Stimulated activated CD4-positive, alpha-beta T cell treated with anti-CD3 and anti-CD28 coated beads, Interleukin-12 subunit alpha, Interleukin-12 subunit beta, amount 100 ng/mL, for 48 hours (primary cell): ENCODE measurements at places on chromosomes 5 and 9.
A peak's percentile ranks its signal among the peaks of the same experiment; 100 is the strongest.

DNA sequence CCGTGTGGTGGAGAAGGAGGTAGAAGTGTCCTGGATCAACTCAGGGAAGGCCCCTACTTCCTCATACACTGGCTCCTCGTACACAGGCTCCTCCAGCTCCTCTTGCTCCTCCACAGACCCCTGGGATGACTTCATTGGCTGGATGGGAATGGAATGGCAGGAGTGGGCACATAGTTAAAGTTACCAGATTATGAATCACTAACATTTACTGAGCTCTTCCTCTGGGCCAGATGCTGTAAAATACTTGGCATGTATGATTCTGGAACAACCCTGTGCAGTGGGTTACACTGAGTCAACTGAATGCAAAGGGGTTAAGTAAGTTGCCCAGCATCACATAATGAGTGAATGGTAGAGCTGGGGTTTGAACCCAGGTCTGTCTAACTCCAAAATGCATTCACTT is 3.1 kb upstream of the FCHSD1 start:
- no peak for DNase-seq

- no peak for DNase-seq
These were observed 220.7 kb downstream of the CACNA1B start for GRCh38 chr9:138098116-138098907.

DNA sequence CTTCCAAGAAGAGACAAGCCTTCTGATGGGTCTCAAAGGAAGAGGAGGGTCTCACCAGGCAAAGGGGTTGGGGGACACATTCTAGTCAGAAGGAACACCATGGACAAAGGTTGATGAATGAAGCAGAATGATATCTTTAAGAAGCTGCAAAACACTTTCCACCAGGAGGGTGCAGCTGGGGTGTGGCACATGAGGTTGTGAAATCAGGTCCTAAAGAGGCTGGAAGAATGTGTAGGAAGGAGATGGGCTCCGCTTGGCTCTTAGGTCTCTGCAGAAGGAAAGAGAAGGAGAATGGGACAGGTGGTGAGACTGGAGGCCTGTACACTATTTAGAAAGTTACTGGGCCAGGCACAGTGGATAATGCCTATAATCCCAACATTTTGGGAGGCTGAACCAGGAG is 328.6 kb downstream of the PDE4D start:
- no peak for DNase-seq

DNA sequence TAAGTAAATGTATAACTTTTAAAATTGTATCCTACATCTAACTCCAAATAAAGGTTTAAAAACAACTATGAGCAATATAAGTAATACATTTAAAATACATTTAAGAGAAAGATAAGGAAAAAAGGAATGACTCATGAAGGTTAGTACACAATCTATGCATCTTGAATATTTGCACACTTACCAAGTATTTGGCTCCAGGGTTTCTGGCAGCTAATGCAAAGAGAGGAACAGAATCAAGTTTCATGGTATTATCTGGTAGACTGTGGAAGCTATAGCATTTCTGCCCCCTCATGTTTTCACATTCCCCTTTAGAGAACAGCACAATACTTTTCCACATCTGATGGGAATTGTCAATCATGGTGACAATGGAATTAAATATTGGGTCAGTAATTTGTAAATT is 132.1 kb downstream of the COX7C start:
- DNase-seq = no peak

- DNase-seq = no peak
These were observed 46.8 kb upstream of the HAPLN1 start for GRCh38 chr5:83767409-83767992.

DNA sequence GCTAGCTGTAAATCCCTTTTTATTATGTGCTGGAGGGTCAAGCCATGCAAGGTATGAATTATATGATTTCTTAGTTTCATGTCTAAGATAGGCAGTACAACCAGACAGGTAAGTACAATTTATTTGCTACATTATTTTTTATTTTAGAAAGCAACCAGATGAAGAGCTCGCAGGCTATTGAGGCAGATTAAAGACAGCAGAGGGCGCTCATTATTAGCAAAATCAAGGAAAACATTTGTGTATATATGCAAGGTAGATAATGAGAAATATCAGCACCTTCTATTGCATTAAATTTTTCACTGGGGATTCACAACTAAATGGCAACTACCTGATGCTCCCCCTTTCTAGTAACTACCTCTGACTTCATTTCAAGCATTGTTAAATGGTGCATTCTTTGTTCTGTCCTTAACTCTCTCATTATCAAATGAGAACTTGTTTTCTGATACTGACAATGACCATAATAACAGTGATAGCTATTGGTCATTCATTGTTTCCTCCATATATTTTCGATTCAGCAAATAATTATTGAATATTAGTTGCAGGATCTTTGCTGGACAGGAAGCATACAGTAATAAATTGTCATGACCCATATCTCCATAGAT is 8.6 kb downstream of the SCGB3A2 start:
- DNase-seq = no peak

- no peak for DNase-seq
These were observed 702.9 kb upstream of the GRAMD2B start for GRCh38 chr5:125720348-125720685.

DNA sequence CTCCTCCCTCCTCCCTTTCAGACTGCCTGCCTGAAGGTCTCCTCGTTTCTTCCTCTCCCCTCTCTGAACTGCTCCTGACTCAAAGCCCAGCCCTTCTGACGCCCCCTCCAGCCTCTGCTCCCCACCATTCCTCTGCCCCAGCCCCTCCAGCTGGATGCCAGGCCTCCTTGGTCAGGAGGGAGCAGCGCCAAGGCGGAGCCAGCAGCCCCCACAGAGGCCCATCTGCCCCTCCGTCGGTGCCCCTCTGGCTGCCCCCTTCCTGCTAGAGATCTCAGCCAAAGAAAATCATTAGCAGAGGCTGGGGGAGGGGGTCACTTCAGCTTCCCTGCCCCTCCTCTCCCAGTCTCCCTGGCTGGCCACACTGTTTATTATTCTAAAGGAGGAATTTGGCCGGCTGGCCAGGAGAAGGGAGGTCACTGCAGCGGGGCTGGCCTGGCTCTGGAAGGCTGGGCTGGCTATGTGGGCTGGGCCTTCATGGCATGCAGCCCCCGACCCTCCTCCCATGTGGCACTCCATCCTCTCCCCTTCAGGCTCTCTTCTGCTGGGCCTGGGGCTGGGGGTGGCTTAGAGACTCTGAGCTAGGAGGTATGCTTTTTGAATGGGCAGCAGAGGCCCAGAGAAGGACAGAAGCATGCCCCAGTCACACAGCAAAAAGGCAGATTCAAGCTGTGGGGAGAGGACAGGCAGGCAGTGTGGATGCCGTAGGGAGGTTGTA is 16.9 kb downstream of the PDGFRB start:
- DNase-seq = no peak

GRCh38 chr9:120911295-120911837 is 15.2 kb downstream of the TRAF1 start:
- no peak for DNase-seq

- DNase-seq = no peak
These were observed 7.0 kb downstream of the LNPEP start for GRCh38 chr5:96942911-96943310.

- DNase-seq = no peak
These were observed 49.8 kb upstream of the PALM2AKAP2 start for GRCh38 chr9:109730228-109730627.

GRCh38 chr9:111483439-111483857 is 735 bp downstream of the ECPAS start:
- peak; percentile 5 for DNase-seq

GRCh38 chr9:36424289-36425055 is 24.4 kb upstream of the RNF38 start:
- no peak for DNase-seq

- no peak for DNase-seq
These were observed 695.1 kb downstream of the TAF11L14 start for GRCh38 chr5:18329328-18329727.

GRCh38 chr9:14173713-14174112 is 140.2 kb downstream of the NFIB start:
- DNase-seq = no peak

DNA sequence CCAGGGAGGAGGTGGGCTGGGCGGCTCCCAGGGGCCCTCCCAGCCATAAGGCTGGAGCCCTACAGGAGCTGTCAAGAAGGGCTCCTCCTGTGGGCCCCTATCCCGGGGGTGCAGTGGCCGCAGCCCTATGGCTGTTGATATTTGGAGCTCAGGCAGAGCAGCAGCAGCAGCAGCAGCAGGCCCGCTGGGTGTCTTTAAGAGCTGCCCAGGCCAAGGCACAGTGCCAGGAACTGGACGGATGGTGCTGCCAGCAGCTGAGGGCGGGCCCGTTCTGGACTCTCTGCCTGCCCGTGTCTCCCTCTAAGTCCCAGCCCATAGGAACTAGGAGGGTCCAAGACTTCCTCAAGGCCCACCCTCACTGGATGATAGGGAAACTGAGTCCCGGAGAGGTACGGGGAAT is 3.6 kb downstream of the AK1 start:
- no peak for DNase-seq

- no peak for DNase-seq
These were observed 35.2 kb downstream of the RXRA start for GRCh38 chr9:134361426-134361825.

GRCh38 chr9:92769286-92769685 is 4.7 kb upstream of the BICD2 start:
- DNase-seq = no peak

DNA sequence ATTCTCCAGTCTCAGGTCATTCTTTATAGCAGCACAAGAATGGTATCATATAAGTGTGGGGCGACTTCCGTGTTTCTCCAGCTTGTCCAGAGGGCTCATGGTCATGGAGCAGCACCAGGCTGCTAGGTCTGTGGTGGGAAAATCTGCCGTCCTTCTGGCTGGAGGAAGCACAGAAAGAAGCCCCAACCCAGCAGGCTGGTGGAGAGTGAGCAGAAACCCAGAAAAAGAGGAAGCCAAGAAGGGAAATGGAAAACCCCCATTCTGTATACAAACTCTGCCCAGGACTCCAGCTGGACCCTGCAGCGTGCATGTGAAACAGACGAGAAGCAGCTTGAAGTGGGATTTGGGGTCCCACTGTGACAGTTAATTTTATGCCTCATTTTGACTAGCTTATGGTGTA is 34.3 kb upstream of the OLFM1 start:
- DNase-seq = no peak

- DNase-seq = no peak
These were observed 220.3 kb upstream of the DAPK1 start for GRCh38 chr9:87277346-87277745.

DNA sequence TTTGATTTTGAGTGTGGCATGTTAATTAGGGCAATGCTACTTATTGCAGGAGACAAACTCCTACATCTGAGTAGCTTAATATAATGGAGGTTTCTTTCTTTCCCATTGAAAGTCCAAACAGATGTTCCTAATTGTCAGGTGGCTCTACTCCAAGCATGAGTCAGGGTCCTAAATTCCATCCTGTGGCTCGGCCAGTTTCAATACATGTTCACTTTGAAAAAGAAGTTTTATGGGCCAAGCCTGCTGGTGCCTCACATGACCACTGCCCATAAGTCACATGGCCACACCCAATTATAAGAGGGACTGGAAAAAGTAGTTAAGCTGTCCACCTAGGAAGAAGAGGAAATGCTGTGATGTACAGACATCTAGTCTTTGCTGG is 170.4 kb downstream of the ARRDC3 start:
- no peak for DNase-seq

DNA sequence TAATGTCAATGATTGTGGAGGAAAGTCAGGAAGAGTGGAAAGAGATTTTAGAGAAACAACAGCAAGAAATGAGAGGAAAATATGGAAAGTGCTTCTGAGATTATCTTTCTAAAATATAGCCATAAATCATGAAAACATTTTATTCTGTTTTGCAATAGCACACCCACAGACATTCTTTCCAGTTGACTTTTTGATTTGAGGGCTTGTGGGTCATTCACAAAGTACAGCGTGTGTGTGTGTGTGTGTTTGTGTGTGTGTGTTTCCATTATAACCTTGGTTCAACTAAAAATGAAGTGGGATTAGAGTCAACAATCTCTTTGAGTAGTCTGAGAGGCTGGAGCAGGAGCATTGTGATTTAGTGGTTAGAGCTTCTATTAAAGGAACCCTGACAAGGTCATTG is 116.6 kb upstream of the GAS1 start:
- no peak for DNase-seq

DNA sequence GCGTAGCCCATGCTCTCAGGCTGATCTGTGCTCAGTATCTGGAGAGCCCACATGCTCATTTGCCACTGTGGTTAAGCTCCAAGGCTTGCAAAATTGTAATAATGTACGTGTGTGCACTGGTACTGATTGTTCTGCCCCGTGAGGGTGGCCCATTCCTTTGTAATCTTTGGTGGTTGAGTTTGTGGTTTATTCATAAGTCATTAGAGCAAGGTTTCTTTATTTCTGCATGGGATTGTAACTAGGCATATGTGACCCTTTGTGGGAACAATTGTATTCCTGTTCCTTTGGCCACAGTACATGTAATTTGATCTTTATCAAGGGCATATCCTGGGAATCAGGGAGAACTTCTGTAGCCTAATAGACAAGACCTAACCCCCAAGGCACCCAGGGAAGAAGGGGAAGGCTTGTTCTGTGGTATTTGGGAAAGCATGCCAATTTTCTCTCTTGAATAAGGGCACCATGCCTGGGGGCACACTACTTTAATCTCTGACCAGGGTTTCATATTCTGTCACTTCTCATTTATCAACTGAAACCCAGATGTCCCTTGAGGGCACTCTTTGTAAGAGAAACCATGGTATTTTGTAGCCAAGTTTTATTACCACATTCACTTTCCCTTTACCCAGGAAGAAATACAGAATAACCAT is 74.6 kb downstream of the NPR3 start:
- DNase-seq = no peak

- DNase-seq = no peak
These were observed 28.7 kb upstream of the TIMD4 start for GRCh38 chr5:156991714-156992113.

- no peak for DNase-seq
These were observed 47.8 kb downstream of the LOX start for GRCh38 chr5:122030251-122030650.

DNA sequence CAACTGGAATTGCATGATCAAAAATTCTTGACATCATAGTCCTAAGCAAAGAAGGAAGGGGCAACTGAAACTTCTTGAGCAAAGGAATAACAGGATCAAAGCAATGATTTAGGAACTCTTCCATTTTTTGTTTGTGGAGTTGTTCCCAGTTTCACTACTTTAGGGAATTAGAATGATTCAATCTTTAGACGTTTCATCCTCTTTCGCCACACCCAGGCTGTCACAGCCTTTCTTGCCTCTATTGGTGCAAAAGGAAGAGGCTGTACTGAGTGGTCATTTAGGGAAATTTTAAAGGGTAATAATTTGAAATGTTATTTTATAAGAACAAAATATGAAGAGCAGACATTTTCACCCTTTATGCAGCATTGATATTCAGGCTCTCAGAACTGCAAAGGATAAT is 1026.0 kb upstream of the ARRDC3 start:
- DNase-seq = no peak
